ENCODE measurements at places on chromosomes 3 and 15. TPM values are rescaled to one million over a fixed set of nuclear protein-coding genes. Genes with fewer than 3 reads are reported as not detected.

Gene SHISA5
- 118 TPM for total RNA-seq

Gene POMGNT2
- total RNA-seq = 9.2 TPM

Gene NRG4
- 1.7 TPM for total RNA-seq

Gene PRTG
- 0.22 TPM for total RNA-seq

Gene ZCWPW2
- total RNA-seq = 0.24 TPM

Gene IQCF5
- not detected for total RNA-seq

Gene OR5H14
- total RNA-seq = 0.02 TPM

Gene ADGRG7
- total RNA-seq = 6.0 TPM

Gene GOLGA6A
- total RNA-seq = 0.61 TPM

Gene ITIH4
- total RNA-seq = 1,723 TPM

Gene LEKR1
- 0.66 TPM for total RNA-seq

Gene GPR15
- total RNA-seq = not detected

Gene PTH1R
- 6.1 TPM for total RNA-seq

Measured in right lobe of liver (tissue), 6 donors.